Mucosa of gallbladder (tissue), 1 donor: ENCODE measurements at places on chromosomes 4 and X.

- DNase-seq: no peak
Measured at GRCh38 chr4:101370663-101371210, 23.4 kb upstream of the PPP3CA start.

- no peak for DNase-seq
Measured at GRCh38 chr4:186058253-186058979, 10.5 kb upstream of the TLR3 start.

DNA sequence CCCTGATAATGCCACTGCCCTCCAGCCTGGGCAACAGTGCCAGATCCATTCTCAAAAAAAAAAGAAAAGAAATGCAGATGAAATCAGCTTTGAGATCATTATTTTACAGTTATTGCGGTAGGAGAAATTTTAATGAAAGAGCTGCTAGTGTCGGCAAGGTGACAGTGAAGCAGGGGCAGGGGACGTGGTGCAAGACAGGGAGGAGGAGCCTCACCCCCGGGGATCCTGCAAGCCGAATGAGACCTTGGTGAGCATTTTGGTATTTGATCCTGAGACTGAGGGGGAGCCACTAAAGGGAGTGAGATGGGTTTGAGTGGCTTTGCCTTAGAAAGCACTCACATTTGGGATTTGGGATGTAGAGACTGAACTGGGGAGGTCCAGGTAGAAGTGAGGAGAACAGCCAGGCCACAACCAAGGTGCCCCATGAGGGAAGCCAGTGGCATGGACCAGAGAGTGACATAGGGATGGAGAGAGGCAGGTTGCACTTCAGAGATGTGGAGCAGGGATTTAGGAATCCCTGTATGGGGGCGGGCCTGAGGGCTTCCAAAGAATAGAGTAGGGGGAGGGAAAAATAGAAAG lies 23.6 kb downstream of the RBM10 start:
- DNase-seq: no peak

- no peak for DNase-seq
Measured at GRCh38 chrX:68307769-68308168, 125.5 kb downstream of the OPHN1 start.

- DNase-seq: no peak
Measured at GRCh38 chrX:2549876-2550275, 49.1 kb upstream of the DHRSX start.

DNA sequence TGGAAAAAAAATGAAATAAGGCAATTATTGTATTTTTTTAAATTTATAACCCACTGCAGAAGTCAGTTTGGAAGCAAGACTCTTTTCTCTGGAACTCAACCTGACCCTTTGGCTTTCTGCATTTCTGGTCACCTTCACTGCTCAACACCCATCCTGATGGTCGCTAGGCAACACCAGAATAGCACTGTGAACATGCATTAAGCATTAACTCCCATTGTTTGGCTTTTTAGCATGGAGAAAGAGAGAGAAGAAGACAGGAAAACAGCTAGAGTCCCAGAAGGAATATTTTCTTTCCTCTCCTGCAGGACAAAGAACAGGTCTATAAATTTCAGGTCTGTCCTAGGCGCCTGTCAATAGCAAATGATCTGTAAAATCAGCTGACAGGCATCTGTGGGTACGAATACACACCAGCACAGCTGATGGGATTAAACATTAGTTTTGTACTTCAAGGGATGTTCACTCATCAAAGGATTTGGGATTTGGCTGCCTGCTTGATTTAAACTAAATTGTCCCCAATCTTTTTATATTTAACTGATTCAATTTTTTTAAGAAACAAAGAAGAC lies 137.2 kb upstream of the ETNPPL start:
- no peak for DNase-seq

- DNase-seq: no peak
Measured at GRCh38 chr4:59258002-59258401, 1942.1 kb upstream of the ADGRL3 start.

GRCh38 chr4:66275411-66276038 lies 605.2 kb upstream of the EPHA5 start:
- DNase-seq: no peak

DNA sequence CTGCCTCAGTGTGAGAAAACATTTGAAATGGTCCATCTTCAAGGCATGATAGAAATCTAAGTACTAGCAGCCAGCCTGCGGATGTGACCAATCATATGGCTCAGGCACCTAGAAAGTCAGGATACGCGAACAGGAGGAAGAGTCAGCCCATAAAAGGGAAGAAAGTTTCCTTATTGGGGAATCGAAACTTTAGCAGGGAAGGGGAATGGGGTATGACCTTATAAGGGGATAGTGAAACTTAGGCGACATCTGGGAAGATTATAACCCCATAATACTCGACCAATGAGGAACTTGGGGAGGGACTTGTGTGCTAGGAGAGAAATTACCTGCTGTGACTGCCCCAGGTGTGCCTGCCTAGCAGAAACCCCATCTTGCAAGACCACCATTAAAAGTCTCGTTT lies 26.2 kb upstream of the PYURF start:
- no peak for DNase-seq

DNA sequence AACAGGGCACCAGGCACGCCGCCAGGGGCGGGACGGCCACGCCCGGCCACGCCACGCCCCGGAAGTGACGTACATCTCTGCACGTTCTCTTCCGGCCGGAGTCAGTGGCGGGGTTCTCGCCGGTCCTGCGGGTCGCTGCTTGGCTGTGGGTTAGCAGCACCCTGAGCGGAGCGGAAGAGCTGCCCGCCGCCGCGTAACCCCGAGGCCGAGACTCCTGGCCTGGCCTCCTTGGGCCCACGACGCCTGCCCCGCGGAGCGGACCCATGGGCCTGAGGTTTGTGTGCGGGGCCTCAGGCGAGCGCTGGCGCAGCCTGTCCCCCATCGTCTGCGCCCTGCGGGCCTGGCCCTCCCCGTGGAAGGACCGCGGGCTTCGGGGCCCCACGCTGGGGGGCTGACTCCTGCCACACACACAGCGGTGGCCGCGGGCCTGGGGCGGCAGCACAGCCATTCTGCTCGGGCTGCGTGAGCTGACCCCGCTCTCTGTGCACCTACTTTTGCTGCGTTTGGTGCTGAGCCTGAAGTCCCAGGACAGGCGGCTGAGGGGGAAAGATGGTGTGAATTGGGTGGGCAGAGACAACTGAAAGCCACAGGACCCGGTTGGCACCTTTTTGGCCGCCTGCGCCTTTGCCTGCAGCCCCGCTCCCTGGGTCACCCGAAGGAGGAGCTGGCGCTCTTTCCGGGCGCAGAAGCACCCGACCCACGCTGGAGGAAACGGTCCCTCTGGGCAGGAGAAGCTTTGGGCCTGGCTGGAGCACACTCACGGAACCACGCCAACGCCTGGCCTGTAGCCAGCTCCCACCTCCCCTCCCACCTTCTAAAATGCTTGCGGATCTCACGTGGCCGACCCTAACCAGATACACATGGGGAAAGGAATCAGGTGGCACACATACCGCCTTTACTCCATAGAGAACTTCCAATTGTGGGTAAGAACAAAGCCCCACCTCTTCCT lies 28.1 kb downstream of the NOP14 start:
- peak; percentile 97 for DNase-seq

DNA sequence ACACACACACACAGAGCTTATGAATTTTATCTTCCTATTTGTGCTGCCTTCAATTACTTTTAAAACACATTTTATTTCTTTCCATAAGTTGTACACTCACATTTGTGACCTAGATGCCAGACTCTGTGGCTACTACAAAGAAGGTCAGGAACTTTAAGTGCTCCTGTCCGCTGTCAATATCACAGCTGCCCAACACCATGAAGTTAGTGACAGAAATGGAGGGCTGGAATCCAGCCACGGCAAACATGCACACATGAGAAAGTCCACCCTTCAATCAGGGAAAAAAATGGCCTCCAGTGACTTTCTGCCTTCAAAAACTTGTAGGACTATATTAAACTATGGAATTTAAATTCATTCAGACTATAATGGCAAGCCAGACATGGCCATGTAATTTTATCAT lies 334.4 kb upstream of the FSTL5 start:
- DNase-seq: no peak

GRCh38 chr4:168931215-168931650 lies 78.8 kb downstream of the CBR4 start:
- no peak for DNase-seq

DNA sequence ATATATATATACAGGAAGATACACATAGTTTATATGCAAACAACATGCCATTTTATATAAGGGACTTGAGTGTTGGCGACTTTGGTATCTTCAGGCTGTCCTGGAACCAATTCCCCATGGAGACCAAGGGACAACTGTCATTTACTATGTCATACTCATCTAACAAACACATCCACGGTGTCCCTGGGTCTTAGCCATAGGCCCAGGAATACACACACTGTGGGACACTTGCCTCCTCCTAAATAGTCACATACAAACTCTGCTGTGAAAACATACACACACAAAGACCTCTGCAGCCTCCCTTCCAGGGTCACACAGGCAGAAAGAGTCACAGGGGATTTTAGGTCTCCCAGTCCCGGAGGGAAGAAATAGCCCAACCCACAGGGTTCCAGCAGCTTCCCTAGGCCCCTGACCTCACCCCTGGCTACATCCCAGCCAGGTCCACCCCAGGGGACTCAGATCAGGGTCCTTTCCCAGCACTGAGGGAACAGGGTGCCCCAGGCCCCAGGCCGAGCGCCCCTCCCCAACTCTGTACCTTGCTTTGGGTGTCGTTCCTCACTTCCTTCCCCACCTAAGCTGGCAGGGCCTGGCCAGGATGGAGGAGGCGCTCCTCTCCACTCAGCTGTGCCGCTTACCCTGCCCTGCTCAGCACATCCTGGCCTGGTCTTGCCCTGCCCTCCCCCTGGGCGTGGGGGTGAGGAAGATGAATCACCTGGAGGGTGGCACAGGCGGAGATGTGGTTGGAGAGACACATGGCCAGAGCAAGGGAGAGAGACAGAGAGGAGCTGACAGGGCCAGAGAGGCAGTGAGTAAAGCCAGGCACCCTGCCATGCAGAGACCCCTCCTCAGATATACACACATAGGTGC lies 21.8 kb downstream of the FGD1 start:
- DNase-seq: no peak

DNA sequence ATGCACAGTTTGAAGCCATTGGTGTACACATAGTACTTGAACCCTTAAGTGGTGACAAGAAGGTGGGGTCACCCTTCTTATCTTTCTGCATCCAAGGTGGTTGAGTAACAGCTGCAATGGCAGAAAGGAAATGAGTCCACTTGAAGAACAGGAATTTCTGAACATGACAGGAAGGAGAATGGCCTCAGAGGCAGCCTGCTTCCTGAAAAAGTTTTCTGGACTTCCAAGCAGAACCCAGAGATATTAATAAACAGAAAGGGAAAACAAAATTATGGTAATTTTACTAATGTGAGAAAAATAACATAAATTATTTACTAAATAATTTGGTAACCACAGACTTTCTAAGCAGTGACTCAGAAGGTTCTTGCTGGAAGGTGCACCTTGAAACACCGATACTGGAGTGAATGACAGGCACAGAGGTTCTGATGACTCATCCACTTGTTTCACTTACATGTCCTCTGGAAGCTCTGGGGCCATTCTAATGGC lies 119.9 kb upstream of the HS3ST1 start:
- peak; percentile 47 for DNase-seq

- no peak for DNase-seq
Measured at GRCh38 chrX:110241816-110242215, 76.1 kb downstream of the AMMECR1 start.

DNA sequence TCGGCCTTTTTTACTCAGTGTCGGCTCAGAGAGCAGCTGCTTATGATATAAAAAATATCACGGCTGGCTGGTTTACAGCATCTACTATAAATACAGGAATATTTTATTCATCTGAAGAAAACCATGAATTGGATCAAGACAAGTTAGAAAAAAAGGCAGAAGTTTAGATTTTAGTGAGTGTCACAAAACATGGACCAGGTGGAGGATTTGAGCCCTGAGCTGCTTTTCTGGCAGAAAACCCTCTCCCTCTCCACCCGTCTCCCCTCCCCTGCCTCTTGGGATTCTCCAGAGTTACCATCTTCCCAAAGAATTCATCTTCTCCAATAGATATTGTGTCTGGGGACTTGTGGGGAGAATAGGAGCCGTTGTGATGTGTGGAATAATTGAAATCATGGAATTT lies 142.8 kb upstream of the RAI2 start:
- no peak for DNase-seq

DNA sequence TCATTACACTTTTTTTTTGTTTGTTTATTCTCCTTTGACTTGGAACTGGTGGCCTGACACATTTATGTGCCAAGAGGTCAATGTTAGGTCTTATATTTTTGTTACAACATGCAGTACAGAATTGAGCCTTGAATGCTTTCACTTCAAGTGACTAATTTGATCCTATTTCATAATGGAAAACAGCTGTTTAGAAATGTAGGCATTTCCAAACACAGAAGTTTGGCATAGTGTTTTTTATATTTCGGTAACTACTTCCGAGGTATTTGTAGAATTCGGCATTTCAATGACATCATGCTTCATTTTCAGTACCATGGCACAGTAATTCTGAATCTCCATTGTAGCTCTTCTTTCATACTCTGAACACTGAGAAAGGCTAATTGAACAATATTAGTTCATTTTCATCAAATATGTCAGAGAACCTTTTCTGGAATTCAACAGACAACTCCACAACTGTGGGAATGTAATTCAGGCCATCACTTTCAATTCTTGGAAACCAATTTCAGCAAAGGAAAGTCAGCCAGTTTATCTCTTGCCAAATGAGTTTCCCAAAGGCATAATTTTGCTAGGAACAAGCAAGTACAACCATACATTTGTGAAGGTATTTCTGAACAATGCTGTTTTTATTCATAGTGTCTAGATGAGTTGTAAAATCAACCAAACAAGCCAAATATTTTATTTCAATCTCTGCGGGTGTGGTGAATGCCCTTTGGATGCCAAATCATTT lies 11.4 kb downstream of the FAM120C start:
- DNase-seq: no peak

- DNase-seq: no peak
Measured at GRCh38 chr4:108486046-108486445, 134.3 kb upstream of the RPL34 start.

- DNase-seq: no peak
Measured at GRCh38 chr4:532588-533317, 33.7 kb downstream of the PIGG start.

DNA sequence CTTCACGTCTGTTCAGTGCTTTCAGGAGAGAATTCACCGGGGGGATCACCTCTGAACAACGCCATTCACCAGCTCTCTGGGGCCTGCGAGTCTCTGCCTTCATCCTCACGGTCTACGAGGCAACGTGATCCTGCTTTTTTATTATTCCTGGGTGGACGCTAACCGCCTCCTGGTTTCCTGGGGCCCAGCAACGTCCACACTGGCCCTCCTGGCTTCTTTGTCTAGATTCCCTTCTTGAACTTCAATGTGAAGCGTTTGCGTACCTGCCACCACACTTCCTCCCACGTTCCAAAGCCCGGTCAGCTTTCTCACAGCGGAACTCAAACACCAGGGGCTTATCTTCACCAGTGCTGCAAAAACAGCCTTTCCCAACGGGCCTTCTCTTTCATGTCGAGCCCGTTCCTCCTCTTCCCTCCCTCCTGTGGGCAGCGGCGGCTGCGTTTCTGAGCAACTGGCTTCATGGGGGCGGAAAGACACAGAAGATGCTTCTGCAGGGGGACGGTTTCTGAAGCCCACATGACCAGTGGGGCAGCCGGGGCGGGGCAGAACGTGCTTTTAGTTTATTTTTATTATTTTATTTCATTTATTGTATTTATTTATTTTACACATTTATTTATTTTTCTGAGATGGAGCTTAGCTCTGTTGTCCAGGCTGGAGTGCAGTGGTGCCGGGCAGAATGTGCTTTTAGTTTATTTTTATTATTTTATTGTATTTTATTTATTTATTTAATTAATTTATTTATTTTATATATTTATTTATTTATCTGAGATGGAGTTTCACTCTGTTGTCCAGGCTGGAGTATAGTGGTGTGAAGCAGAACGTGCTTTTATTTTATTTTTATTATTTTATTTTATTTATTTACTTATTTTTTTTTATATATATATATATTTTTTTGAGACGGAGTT lies 64.6 kb downstream of the CRLF2 start:
- DNase-seq: no peak
